ENCODE measurements at places on chromosomes 1 and 21.

DNA sequence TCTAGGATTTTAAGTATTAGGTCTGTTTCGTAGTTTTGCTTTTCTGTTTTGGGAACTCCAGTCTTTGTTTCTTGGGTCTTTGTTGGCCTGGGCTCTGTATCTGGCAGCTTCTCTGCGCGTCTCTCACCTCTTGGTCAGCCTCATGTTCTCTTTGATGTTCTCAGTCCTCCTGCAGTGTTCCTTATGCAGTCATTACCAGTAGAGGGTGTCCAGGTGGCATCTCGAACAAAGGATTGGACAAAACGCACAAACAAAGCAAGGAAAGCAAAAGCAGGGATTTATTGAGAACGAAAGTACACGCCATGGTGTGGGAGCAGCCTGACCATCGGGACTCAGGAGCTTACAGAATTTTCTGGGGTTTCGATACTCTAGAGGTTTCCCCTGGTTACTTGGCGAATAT lies 133.7 kb upstream of the COL6A1 start:
- no peak for DNase-seq

DNA sequence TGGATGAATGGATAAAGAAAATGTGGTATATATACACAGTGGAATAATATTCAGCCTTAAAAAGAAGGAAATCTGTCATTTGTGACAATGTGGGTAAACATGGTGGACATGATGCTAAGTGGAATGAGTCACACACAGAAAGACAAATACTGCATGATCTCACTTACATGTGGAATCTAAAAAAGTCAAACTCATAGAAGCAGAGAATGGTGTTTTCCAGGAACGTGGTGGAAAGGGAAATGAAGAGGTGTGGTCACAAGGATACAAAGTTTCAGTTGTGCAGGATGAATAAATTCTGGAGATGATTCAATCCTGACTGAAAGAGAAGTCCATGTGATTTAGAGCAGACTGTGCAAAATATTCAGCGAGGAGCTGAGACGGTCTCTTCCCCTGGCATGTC lies 56.6 kb downstream of the RYR2 start:
- no peak for DNase-seq

- peak; percentile 68 for DNase-seq
Observed at GRCh38 chr21:43812139-43812821, 22.9 kb downstream of the RRP1 start.

GRCh38 chr1:219792337-219793021 lies 135.9 kb downstream of the SLC30A10 start:
- DNase-seq = no peak

GRCh38 chr1:220877377-220878095 lies 1.7 kb upstream of the HLX start:
- no peak for DNase-seq

DNA sequence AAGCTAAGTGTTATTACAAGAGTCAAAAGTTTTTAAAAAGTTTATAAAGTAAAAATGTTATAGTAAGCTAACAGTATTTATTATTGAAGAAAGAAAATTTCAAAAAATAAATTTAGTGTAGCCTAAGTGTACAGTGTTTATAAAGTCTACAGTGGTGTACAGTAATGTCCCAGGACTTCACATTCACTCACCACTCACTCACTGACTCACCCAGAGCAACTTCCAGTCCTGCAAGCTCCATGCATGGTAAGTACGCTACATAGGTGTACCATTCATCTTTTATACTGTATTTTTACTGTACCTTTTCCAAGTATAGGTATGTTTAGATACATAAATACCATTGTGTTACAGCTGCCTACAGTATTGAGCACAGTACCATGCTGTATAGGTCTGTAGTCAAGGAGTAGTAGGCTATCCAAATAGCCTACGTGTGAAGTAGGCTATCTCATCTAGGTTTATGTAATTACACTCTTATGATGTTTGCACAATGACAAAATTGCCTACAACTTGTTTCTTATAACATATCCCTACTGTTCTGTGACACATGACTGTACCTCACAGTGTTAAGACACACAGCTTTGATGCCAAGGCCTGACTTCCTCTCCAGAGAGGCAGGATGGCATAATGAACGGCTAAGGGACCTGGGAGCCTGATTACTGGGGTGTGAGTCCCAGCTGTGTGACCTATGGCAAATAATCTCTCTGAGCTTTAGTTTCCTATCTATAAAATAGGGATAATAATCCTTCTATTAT lies 12.7 kb downstream of the DHCR24 start:
- DNase-seq = no peak

GRCh38 chr1:234961456-234962339 lies 166.9 kb downstream of the TOMM20 start:
- no peak for DNase-seq

GRCh38 chr1:207311888-207312603 lies 9.4 kb upstream of the CD55 start:
- no peak for DNase-seq

DNA sequence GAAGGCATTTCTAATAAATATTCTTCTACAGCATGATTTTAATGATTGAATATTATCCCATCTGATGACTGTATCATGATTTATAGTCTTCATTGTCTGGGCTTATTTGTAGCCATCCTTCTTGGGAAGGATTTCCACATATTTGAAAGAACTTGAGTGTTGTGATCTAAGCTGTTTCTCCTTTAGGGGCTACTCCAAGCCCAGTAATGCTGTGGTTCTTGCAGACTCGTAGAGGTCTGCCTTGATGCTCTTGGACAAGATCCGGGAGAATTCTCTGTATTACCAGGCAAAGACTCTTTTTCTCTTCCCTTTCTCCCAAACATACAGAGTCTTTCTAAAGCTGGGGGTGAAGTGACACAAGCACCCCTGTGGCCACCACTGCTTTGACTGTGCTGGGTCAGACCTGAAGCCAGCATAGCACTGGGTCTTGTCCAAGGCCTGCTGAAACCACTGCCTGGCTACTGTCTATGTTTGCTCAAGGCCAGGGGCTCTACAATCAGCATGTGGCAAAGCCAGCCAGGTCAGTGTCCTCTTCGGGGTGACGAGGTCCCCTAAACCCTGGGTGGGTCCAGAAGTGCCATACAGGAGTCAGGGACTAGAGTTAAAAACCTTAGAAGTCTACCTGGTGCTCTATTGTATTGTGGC lies 107.4 kb downstream of the GIPC2 start:
- DNase-seq = no peak

- no peak for DNase-seq
Observed at GRCh38 chr1:41497056-41497440, 12.6 kb upstream of the EDN2 start.

DNA sequence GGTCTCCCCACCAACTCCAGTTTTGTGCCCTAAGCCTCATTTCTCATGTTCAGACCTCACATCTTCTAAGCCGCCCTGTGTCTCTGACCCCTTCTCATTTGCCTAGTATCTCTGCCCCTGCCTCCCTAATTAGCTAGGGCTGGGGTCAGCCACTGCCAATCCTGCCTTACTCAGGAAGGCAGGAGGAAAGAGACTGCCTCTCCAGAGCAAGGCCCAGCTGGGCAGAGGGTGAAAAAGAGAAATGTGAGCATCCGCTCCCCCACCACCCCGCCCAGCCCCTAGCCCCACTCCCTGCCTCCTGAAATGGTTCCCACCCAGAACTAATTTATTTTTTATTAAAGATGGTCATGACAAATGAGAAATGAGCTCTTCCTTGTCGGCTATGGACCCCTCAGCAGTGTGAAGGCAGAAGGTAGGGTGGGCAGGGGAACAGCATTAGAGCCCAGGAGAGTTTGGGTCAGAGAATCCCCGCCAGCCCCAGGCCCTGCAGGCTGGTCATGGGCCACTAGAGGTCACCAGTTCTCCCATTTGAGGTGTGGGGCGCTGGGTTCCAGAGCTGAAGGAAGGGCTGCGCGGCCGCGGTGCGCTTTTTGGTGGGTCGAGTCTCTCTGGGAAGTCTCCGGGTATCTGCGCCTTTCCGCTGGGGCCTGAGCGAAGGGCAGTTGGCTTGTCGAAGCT lies 11.5 kb downstream of the ADAMTSL4 start:
- peak; percentile 93 for DNase-seq

- DNase-seq = no peak
Observed at GRCh38 chr1:236706183-236706582, 19.9 kb downstream of the ACTN2 start.

- DNase-seq = no peak
Observed at GRCh38 chr1:189623336-189623735, 854.3 kb downstream of the BRINP3 start.

- no peak for DNase-seq
Observed at GRCh38 chr1:9028921-9029705, 2.9 kb upstream of the SLC2A7 start.

DNA sequence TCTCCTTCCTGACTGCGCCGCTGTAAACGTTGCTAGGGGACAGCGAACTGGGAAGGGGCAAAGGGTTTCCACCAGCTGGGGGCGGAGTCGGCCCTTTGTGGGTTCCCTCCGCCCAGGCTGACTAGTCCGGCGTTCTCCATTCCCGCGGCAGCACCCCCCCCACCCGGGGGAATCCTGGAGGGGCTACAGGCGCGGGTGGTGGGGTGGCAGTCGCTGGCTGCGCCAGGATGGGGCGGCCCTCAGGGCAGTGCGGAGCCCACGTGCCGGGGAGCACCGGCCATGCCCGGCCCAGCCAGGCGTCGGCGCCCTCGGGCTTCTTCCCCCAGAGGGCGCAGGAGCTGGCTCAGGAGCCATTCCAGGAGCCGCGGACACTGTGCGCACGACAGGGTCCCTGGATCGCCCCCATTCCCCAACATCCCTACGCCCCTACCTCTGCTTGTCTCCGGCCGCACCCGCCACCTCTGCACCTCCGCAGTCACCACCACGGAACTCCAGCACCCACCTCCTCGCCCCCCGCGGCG lies 476 bp downstream of the BATF3 start:
- peak; percentile 45 for DNase-seq

DNA sequence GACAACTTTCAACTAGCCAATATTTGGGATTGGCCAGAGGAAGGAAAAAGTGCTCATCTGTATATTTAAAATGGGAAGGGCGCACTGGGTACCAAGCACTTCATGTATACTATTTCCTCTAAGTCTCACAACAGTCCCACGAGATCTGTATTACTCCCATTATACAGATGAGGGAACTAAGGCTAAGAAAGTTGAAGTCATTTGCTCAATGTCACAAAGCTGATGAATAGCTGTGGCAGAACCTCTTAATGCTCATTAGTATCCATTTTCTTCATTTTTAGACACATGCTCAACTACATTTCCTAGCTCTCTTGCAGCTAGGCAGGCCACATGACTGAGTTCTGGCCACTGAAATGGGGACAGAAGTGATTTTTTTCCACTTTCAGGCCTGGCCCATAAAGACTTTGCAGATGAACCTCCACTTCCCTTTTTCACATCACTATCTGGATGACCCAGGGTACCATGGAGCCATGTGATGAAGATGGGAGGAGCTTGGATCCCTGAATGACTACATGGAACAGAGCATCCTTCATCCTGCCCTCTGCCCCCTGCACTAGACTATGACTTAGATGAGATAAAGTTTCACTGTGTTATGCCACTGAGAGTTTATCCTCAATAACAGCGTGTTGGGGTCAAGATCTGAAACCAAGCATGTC lies 31.8 kb downstream of the ATF3 start:
- no peak for DNase-seq

DNA sequence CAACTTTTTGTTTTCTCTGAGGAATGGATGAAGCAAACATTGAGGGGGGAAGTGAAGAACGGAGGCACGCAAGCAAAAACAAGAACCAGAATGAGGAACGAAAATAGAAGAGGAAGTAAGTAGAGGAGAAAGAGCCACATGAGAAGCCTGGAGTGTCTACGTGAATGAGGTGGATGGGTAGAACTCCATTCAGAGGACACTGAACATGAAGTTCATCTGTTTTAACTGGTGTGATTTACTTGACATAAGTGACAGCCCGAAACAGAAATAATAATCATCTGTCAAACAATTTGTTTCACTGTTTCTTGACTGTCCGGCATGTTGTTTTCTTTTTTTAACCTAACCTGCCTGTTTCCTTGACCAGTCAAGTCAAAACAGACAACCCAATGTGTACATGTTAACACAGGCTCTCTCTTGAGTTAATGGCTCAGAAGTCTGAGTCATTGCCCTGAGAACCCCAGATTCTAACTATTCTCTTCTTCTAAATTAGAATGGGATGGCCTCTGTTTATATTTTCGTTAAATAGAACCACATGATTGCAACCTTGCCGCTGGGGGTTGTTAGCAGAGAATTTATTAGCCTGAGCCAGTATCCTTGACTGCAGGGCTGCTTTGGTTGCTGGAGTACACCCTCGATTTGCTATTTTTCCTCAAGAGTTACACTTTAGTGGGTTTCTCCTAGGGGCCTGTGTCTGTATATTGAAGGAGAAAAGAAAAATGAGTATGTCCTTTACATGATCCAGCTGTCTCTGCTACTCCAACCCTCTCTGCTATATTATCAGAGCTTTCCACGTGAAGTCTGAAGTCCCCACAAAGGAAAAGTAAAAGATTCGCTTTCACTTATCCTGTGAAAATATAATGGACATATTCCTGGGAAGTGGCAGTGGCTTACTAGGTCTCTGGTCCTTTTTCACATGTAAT lies 151.7 kb downstream of the ZC3H11B start:
- DNase-seq = no peak

DNA sequence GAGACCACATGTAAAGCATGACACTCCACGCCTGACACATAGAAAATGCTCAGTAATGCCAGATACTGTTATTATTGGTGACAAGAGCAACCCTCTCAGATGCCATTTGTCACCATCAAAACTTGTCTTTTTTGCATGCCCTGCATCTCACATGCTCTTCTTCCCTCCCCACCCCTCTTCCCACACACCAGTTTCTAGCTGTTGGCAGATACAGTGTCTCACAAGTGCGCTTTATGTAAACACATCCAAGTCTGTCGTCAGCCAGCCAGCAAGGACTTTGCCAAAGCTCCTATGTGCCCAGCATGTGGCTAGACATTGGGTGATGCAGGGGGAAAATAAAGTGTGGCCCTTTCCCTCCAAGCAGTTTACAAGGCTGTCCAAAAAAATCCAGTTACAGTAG lies 44.9 kb upstream of the EPHA8 start:
- no peak for DNase-seq

- DNase-seq = no peak
Observed at GRCh38 chr1:46096269-46097148, 35.9 kb downstream of the PIK3R3 start.

- DNase-seq = no peak
Observed at GRCh38 chr1:208264469-208265121, 20.4 kb upstream of the PLXNA2 start.

GRCh38 chr1:226203240-226203639 lies 16.7 kb upstream of the ACBD3 start:
- no peak for DNase-seq

GRCh38 chr1:7070389-7071029 lies 285.3 kb downstream of the CAMTA1 start:
- DNase-seq = peak; percentile 62

- DNase-seq = no peak
Observed at GRCh38 chr1:117759535-117759934, 153.7 kb downstream of the TENT5C start.

GRCh38 chr1:17053086-17053684 lies 647 bp downstream of the SDHB start:
- no peak for DNase-seq
